Ureter (tissue), 1 donor: ENCODE measurements at places on chromosomes 6 and 20. TPM values are rescaled to one million over a fixed set of nuclear protein-coding genes. Genes with fewer than 3 reads are reported as not detected.

Gene LHFPL5
- not detected for total RNA-seq

Gene TCP11
- not detected for total RNA-seq

DNA sequence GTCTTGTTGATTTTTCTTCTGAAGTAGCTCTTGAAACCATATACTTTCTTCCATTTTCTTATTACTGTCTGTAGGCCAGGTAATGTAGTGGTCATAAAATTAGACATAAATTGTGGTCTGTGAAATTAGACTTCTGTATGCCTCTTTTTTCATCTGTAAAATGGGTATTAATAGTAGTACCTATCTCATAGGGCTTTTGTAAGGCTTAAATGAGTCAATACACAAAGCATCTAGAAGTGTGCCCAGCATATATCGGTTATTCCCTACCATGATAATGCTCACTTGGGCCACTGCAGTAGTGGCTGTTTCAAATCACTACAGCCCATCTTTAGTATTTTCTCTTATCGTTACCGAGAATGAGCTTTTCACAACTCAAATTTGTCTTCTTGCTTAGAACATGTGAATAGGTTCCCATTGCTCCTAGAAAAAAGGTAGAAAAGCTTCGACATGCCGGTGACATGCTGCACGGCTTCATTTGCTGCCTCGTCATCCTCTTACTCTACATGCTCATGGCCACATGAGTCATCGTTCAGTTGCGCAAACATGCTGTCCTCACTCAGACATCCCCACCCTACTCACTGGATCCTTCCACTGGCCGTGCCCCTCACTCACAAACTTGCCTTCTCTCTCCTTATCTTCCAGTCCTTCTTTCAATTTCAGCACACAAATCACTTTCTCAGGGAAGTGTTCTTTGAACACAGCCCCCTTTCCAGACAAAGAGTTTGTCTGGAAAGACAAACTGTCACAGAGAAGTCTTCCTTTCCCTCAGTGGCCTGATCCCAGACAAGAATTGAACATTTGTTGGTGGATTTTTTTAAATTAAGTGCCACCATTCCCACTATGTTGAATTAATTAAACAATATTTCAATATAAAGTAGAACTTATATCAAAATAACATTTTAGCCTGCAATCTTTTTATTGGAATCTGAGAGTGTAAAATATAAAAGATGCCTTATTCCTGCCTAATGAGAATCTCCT is 32.2 kb upstream of the ERVFRD-1 start:
- DNase-seq: peak; percentile 76

DNA sequence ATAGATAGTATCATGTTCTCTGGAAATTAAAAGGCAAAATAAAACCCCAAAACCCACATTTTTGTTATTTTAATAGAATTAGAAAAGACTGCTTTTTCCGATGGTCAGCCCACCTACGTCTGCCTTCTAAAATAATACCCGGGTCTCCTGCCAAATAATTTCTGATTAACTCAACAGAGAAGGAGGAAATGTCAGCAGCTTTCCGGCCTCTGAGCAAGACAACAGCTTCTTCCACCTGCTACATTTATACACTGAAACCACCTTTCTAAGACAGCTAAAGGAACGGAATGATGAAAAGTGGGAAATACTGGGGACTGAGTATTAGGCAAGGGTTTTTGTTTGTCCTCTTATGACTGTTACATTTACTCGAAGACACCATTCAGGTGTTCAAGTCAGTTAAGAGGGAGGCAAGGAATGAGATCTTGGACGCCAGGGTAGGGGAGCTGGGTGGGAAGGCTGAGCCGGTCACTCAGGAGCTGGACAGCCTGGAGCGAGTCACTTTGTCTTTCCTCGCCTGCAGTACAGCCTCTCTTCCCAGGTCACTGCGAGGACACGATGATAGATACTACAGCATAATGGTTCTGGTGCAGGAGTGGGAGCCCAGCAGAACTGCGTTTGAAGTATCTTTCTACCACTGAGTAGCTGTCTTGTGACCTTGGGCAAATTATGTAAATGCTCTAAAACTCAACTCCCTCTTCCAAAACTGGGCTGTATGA is 96.3 kb upstream of the QKI start:
- DNase-seq: no peak

GRCh38 chr20:1087311-1087905 is 31.0 kb upstream of the PSMF1 start:
- DNase-seq: no peak

GRCh38 chr20:8082025-8082424 is 50.0 kb upstream of the PLCB1 start:
- no peak for DNase-seq
